ENCODE measurements at places on chromosomes 3 and 15.

DNA sequence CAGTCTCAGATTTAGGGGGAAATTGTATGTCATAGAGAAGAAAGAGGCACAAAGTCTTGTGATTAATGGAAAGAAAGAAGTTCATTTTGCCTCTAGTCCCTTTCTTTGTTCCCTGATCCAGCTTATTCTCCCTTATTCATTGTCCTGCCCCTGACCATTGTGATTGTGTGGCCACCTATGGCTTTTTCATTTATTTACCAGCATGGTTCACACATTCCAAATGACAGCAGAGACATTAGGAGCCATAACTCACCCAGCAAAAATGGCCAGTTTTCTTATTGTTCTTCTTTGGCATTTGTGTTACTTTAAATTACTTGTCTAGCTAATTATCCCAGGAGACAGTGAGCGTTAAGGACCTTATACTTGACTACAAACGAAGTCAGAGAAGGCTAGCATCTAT, 36.3 kb upstream of the SGO1 start:
- DNase-seq = no peak

GRCh38 chr3:138946663-138947494, at the start of the genes FOXL2 and FOXL2NB:
Gene FOXL2, minus strand, starts transcription at chr3:138947137. Its CDS starts 415 bp downstream, at chr3:138946722.
Gene FOXL2NB, plus strand, starts transcription at chr3:138947217. Its CDS starts 148 bp downstream, at chr3:138947365.
- no peak for DNase-seq

DNA sequence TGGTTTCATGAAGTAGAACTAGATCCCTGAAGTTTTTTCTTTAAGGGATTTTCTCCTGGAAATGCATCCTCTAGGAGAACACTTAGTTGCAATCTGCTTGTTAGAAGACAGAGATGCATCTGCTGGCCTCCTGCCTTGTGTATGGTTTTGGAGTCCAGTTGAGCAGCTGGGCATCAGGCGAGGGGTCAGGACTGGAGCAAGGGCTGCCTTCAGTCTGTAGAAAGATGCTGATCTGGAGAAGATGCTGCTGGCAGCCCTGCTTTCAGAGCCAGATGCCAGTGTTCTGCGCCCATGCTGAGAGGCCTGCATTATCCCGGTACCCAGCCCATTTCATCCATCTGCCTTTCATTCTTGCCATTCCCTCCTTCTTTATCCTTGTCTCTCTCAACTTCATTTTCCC, 77.4 kb downstream of the CHCHD6 start:
- no peak for DNase-seq

DNA sequence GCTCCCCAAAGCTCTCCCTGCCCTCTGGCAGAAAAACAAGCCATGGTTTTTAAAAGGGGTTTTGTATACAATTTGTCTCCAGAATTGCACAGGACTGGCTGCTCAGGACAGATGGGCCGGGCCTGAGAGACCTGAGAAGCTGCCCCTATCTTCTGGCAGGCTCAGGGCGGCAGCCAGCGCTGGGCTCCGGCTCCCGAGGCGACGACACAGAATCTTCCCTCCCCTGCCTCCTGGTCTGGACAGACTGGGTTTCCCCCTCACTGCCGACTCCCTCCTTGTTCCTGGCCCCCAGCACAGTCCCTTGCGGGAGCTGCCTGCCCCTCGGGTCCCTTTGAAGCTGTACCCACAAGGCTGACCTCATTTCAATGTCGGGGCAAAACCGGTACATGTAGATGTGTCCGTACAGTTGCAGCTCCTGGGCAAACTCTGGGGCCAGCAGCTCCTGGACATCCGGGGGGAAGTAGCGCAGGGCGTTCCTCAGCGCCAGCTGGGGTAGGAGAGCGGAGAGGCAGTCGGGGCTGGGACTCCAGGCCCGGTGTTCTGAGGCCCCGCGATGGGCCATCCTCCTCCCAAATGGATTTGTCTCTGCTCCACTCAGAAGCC, 7.2 kb downstream of the UROC1 start:
- DNase-seq = peak; percentile 66

GRCh38 chr3:4218456-4219226, 84.5 kb upstream of the SETMAR start:
- DNase-seq = no peak

All from osteoblast (primary cell).